ENCODE measurements at places on chromosomes 2 and 18.

GRCh38 chr2:180319586-180320405 is 312.7 kb upstream of the CWC22 start:
- DNase-seq: no peak

DNA sequence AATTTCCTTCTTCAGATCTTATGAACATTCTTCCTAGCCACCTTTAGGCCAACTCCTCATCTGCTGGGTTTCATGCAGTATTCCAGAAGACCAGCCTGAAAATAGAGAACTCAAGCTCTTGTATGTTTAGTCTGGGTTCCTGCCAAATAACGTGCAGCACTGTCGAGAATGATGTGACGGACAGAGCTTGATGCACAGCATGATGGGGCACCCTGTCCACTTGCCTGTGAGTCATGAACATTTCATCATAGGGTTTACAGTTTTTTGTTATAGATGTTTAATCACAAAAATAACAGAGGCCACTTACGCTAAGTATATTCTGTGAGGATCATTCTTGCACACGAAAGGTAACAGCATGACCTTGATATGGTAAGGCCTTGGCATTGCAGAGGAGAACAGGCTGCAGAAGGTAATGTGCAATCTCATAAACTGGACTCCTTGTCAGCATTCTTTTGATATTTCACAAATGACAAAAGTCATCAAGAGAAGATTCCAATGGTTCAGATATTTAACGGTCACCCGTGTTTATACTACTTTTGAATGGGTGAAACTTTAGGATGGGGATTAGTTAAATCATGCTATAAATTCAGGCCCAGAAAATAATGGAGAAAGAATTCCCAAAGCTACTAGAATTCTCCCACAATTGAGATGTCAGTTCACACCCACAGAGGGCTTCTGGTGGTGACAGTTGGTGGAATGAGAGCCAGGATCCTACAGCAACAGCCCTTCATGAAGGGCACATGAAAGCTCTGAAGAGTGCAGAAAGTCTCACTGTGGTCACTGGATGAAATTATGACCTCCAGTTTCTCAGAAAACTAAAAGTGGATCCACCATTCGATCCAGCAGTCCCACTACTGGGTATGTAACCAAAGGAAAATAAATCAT is 396.1 kb upstream of the RAB12 start:
- DNase-seq: peak; percentile 94

DNA sequence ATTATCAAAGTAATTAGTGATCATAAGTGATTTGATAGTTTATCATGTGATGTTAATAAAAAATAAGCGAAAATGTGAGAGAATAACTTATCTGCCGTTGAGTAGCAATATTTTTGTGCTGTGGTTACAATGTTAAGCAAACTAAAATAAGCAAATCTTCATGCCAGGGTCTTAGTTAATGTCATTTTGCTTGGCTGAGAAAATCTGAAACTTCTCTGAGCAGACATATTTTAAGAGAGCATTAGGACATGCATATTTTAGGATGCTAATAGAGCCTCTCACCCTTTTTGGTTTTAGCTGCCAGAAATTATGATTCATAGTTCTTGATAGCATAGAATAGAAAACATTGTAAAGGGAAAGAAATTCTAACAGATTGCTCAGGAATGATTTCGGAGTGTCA is 233.5 kb upstream of the ZEB2 start:
- peak; percentile 14 for DNase-seq

DNA sequence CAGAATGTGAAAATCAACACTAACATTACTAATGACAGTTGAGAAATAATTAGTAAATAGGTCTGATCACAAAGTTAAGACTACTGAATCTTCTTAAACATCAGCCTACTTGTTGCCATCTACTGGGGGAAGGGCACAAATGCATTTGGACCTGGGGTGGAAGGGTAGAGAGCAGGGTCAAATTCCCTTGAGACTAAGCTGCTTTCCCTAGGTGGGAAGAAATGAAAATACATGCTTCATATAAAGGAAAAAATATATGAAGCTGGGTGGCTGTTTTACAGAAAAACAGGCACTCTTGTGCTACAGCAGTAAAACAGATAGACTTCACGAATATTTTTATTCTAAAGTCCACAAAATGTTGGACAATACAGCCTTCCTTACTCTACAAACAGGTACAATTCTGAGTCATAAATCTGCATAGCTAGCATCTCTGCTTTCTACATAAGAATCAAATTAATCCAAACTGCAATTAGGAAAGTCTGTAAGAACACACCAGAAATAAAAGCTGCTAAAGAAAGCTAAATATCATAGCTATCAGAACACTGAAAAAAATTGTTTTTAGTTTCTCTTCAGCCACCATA is 10.9 kb downstream of the TRIP12 start:
- peak; percentile 38 for DNase-seq

DNA sequence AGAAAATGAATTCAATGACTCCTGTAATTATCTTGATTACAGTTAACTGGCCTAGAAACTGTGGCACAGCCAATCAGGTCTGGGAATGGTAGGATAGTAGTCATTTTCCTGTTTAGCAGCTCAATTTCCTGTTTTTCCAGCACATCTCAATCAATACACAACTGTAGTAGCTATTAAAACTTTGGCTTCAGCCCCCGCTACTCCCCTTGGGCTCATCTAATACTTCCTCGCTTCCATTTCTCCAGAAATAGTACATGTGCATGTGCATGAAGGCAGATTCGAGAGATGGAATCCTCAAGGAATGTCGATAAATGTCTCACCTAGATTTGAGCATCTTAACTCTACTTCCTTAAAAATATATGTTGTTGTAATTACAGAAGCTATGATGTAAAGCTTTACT is 9.7 kb downstream of the COBLL1 start:
- no peak for DNase-seq

- DNase-seq: no peak
Observed at GRCh38 chr2:124162256-124162655, 137.2 kb downstream of the CNTNAP5 start.

GRCh38 chr18:26771524-26771923 is 94.0 kb downstream of the AQP4 start:
- no peak for DNase-seq

DNA sequence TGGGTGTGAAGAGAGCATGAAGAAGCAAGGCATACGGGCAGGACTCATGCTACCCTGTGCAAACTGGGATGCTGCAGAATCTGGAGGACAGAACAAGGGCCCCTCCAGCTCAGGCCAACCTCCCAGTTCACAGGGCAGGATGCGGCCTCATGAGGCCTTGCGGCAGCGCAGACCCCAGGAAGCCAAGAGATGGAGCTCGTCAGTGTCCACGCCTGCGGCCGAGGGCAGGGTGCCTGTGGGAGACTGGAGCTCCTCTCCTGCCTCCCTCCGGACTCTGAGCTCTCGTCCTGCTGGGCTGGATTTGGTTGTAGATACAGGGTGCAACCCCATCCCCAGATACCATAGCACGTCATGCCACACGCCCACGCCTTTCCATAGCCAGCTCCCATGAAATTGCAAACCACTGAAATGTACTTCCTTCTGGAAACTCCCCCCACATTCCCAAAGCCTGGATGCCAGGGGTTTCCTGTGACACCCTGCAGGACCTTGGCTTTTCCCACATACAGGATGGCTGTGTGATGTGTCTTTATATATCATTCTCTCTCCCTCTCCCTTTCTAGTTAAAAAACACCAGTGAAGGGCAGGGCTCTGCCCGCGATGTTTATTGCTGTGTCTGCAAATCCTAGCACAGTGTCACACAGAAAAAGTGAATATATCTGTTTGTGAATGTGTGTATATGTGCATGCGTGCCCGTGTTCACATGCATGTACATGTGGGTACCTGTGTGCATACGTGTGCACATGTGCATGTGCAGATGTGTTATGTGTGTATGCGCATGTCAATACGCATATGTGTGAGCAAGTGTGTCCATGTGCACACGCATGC is 12.3 kb upstream of the SNTG2 start:
- peak; percentile 67 for DNase-seq

GRCh38 chr2:237691029-237691907 is 63.9 kb downstream of the LRRFIP1 start:
- DNase-seq: no peak

DNA sequence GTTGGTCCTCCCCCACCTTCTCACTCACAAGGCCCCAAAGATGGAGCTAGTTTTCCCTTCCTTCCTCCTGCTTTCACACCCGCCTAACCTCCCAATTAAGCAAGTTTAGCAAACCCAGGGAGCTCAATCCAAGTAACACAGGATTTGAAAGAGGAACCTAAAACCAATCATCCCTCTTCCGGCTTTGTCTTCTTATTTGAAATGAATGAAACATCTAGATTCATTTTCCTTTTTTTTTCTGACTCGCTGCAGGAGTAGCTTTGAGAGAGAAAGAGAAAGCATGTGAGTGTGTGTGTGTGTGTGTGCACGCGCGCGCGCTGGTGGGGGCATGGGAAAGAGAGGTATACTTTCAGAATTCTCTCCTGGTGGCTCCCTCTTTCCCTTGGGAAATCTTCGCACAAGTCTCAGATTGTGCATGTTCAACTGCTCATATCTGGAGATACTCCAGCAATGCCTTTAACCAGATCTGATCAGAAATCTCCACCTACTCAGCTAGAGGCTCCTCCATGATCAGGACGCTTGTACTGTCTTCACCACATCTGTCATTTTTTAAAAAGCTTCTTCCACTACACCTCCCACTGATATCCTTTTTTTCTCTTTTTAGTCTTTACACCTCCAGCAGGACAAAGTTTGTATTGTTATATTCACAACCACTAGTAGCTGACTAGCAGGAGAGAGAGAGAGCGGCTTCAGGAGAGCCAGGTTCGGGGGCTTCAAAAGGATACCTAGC is 1.7 kb downstream of the SLC8A1 start:
- peak; percentile 62 for DNase-seq

GRCh38 chr2:97704989-97705388 is 8.4 kb upstream of the ZAP70 start:
- no peak for DNase-seq

All from cardiac fibroblast (primary cell).